Glutamatergic neuron (in vitro differentiated cells): ENCODE measurements at places on chromosomes 5 and 9.
A peak's percentile ranks its signal among the peaks of the same experiment; 100 is the strongest.

DNA sequence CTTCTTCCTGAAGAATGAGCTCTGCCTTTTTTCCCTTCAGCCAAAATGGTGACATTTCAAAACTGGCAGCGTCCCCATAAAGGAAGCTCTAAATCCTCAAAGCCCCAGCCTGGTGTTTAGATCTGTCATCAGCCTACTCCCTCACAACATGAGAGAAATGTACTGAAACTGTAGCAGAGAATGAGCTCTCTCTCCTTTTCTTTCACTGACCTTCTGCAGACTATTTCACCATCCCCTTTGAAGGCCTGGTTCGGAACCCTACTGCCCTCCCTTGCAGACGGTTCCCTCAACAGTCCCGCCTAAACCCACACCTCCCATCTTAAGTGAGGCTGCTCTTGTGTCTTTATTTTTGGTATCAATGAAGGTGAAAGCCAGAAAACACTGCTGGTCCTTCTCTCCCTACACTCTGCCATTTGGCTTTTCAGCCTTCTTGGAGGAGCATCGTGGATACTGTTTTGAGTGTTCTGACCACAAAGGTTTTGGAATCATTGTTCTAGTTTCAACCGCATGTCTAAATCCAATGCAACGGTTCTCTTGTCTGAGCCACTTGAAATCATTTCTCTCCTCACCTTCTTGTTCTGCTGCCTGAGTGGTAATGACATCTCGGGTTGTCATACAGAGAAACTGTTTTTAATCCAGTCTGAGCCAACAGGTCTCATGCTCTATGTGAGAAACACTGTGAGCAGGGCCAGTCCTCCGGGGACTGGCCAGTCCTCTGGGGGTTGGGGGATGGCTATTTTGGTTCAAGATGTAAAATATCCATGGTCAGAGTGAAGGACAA lies 39.0 kb downstream of the ITK start:
- no peak for DNase-seq

DNA sequence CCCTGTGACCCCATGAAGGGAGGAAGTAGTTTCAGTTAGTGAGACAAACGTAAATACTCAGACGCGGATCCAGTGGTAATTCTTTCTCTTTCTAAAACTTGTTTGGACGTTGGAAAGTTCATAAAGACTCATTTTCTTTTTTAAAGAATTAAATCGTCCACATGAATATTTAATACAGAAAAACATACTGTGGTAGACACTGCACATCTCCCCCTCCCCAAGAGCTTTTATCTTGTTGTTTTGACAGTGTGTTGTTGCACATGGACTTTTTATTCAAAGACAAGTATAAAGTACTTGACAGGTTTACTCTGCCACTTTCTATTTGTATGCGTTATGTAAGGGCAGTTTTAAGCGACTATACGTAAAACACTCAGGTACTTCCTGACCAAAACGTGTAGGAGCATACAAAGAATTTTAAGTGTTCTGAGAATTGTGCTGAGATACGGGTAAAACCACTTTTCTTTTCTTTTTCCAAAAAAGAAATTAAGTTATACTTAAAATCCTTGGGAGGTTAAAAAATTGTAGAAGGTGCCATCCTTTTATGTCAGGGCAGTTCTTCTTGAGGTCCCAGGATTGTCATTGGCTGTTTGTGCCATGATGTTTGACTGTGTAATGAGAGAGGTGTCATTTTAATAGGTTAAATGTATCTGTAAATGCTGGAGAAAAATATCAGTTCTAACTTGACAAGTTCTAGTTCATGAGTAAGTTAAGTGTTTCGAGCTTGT lies 1.3 kb downstream of the NIPBL start:
- no peak for DNase-seq

DNA sequence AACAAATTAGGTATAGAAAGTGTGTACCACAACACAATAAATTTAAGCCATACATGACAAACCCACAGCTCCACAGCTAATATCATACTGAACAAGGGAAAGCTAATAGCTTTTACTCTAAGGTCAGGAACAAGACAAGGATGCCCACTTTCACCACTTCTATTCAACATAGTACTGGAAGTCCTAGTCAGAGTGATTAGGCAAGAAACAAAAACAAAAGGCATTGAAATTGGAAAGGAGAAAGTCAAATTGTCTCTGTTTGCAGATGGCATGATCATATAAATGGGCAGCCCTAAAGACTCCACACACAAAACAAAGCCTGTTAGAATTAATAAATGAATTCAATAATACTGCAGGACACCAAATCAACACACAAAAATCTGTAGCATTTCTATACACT lies 548.8 kb downstream of the CTNND2 start:
- no peak for DNase-seq

DNA sequence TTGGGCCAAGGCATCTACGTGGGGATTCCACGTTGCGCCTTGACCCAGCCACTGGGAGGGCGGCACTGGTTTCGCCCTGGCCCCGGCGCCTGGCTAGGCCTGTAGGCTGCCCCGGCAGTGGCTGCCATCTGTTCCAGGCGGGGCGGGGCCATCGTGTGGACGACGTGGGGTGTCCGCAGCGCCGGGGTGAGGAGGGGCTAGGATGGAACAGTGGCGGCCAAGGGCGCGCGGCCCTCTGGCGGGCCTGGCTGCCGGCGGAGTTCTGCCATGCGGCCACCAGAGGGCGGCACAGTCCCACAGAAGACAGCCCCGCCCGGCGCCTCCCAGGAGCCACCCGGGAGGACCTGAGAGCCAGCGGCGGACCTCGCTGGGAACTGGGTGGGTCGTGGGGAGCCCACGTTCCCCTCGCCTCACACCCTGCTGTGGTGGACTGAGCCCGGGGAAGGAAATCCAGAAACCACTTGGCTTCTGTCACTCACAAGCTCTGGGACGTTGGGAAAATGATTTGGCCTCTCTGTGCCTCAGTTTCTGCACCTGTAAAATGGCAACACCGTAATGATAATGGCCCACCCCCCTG lies 22.6 kb upstream of the RAPGEF1 start:
- peak; percentile 92 for DNase-seq

DNA sequence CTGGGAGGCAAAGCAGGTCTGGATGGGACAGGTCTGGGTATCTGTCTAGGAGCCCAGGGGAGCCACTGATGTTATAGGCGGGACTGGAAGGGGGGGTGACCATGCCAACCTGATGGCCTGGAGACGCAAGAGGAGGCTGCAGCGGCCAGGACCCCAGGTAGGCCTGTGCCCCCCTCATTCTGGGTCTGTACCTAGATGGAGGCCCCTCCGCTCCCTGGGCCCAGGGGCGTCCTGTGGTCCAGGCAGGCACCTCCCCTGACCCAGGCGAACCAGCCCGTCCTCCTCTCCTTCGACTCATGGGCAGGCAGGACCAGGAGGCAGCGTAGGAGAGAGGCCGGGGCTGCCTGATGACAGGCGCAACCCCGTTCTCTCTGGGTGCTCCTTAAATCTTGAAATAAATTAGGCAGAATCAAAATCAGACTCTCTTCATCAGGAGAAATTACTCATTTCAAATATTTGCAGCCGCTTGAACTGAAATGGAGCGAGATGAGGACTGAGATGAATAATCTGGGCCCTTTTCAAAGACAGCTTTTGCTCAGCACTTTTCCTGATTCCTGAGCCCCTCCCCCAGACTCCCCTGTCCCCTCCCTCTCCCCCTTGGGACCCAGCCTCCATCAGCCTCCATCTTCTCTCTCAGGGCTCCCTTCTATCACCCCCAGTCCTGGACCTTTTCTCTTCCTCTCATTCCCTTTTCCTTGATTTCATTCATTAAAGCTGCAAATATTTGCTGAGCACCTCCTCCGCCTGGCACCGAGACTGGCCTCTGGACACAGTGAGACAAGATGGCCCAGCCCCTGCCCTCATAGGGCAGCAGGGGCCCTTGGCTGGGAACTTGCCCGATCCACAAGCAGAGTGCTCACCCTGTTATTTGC lies 46.8 kb upstream of the IER5L start:
- DNase-seq = no peak

DNA sequence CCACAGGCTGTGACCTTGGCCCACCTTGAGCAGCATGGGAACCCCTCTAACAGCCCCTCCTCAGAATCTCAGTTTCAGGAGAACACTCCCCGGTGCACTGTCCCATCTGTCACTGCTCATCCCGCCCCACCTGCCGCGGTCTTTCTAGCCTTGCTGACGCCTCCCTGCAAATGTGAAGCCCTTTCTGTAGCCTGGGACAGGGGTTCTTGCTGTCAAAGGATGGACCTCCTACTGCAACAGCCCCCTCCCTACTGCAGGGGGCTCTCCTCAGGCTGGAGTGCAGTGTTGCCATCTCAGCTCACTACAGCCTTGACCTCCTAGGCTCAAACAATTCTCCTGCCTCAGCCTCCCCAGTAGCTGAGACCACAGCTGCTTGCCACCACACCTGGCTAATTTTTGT lies 20.0 kb downstream of the OR2V1 start:
- DNase-seq = no peak

GRCh38 chr9:93709600-93710369 lies 133.4 kb downstream of the PHF2 start:
- no peak for DNase-seq

DNA sequence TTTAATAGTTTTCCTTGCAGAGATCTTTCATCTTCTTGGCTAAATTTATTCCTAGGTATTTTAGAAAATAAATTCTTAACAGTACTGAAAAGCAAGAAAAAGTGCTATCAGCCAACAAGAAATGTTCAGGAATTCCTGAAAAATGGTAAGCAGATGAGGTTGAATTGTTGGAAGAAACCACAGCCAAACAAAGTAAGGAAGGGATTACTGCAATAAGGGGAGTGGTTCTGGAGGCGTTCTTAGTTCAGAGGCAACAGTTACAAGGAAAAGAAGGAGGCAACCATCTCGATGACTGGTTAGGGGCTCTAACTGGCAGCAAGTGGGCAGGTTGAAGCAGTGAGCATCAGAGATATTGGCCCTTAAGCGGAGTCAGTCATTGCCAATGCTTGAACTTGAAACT lies 12.8 kb upstream of the OR13J1 start:
- DNase-seq = no peak

DNA sequence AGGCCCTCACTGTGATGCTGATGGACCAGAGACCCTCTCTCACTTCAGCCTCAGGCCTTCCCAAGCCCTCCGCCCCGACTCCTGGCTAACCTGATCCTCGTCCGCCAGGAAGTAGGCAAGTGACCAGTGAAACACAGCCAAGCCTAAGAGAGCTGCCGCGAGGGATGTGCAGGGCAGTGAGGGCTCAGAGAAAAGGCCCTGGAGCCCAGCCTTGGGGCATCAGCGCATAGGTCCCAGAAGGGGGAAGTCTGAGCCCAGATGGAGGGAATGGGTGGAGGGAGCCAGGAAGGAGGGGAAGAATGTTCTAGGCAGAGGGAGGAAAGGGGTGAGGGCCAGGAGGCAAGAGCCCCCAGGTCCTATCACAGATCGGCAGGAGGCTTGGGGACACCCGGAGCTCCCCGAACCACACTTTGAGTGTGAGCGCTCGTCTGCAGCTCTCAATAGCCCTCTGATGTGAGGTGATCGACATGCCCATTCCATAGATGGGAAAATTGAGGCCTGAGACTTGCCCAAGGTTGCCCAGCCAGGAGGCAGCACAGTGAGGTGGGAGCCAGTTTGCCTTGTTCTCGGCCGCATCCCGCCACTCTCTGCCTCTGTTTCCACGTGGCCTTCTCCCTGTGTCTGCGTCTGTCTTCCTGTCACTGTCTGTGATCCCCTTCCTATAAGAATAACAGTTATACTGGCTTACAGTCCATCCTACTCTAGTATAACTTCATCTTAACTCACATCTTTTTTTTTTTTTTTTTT lies 20.2 kb downstream of the PLPP7 start:
- no peak for DNase-seq

DNA sequence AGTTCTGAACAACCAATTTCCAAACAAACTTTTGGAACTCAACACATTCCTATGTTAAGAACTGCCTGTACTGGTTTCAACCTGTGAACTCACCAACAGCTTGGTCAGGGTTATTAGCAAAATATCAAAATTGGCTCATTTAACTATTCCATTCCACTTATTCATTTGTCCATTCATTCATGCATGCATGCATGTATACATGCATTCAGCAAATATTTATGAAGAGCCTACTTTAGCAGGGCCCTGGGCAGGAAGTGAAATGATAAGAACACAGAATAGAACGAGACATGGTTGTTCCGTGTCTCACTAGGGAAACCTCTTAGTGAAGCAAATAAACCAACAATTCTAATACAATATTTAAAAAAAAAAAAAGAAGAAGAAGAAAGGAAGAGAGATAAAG lies 107.4 kb downstream of the GLIS3 start:
- DNase-seq = no peak

- DNase-seq = no peak
Observed at GRCh38 chr5:150340614-150341255, 16.8 kb upstream of the TCOF1 start.

DNA sequence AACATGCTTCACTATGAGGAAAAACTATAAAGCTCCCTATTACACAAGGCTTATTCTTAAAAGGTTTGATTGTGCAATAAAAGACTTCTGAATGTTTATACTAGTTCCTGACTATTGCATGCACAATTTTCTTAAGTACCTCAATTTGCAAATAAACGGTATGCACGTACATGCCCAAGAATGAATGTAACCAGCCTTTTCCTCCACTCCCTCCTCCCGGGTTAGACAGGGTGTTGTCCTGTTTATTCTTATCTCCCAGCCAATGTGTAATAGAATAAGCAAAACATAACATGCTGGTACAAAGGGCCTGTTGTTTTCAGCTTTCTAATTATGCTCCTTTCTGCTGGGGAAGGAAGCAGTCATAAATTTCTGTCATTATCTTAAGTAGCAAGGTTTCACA lies 79.1 kb downstream of the AOPEP start:
- DNase-seq = no peak

GRCh38 chr5:133406977-133407632 lies 205.2 kb downstream of the FSTL4 start:
- DNase-seq = no peak

DNA sequence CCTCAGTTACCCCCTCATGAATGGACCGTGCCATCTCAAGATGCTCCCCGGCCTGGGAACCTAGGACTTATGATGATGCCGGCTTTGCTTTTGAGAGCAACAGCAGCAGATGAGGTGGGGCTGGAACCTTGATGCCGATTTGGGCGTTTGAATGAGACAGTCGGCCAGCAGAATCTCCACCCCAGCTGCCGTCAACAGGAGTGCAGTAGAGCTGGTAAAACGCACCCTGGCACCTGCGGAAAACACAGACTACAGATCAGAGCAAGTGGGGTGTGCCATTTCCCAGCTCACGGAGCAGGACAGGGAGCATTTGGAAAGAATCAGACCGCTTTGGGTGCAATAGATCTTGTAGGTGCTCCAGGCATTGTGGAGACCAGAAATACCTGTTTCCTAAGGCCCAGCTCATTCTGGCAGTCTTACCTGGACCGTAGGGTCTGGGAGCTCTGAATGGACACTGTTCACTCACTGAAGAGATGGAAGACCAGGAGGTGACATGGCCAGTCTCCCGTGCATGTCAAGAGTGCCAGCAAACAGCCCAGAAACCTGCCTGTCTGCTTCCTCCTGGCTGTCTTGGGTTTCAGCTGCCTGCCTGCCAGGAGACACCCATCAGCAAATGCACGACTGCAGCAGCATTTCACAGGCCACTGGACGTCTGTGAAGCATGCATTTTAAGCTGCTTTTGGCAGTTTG lies 317.7 kb upstream of the IRX4 start:
- no peak for DNase-seq
